Stimulated activated CD8-positive, alpha-beta memory T cell treated with anti-CD3 and anti-CD28 coated beads, Interleukin-7, amount 100 ng/mL, for 1 hour (primary cell): ENCODE measurements at places on chromosomes 1 and 21.

DNA sequence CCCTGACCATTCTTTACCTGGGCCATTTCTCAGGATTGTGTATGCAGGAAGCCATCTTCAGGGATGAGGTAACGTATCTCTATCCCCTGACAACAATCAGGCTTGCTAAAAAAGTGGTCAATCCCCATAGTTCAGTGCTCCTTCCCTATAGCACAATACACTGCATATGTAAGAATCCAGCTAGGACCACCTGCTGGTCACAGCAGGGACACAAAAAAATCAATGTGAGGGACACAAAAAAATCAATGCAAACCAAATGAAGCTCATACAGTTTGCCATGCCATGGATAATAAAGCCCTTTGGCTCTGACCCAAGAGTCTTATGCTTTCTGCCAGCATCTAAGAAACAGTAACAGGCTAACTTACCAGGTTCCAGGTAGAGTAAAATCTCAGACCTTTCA is 16.3 kb downstream of the ACBD6 start:
- no peak for DNase-seq

DNA sequence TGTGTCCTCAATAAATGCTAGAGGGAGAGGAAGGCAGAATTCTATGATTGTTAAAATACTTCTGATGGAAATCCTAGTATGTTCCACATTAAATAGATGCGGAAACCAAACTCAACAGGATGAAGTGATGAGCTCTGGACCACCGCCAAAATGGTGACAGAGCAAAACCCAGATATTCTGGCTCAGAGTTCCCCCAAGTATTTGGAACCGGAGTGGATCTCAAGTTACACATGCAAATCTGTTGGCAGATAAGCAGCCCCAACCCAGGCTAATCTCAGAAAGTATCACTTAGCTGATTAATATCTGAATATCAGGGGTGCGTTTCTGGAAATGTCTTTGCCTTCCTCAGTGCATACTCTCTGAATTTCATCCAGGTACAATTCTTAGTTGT is 17.4 kb upstream of the GRHL3 start:
- no peak for DNase-seq

GRCh38 chr1:27430903-27431600 is 38.6 kb downstream of the GPR3 start:
- DNase-seq = no peak

DNA sequence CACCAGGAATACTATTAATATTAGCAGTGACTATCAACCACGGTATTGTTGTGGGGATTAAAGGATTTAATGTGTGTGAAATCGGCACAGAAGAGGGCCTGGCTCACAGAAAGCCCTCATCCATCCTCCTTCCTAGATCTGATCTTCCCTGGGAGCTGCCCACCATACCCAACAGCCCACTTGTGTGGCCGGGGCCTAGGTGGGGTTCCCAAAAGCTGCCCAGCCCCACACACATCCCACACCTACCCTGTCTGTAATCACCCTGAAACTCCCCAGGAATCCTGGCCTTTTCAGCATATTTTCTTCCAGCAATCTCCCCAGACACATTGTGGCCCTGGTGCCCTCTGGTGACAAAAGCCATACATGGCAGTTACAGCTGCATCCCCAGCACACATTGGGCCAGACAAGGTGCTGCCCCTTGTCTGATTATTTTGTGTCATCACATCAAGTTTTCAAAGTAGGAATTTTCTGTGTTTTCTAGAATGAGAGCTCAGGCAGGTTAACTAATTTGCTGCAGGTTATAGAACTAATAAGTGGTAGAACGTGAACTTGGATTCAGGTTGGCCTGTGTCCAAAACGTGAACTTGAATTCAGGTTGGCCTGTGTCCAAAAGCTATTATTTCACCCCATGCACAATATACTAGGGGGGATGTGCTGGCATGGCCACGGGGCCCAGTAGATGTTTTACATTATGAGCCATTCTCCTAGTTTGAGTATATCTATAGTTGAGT is 5.3 kb upstream of the SLC6A9 start:
- DNase-seq = no peak

DNA sequence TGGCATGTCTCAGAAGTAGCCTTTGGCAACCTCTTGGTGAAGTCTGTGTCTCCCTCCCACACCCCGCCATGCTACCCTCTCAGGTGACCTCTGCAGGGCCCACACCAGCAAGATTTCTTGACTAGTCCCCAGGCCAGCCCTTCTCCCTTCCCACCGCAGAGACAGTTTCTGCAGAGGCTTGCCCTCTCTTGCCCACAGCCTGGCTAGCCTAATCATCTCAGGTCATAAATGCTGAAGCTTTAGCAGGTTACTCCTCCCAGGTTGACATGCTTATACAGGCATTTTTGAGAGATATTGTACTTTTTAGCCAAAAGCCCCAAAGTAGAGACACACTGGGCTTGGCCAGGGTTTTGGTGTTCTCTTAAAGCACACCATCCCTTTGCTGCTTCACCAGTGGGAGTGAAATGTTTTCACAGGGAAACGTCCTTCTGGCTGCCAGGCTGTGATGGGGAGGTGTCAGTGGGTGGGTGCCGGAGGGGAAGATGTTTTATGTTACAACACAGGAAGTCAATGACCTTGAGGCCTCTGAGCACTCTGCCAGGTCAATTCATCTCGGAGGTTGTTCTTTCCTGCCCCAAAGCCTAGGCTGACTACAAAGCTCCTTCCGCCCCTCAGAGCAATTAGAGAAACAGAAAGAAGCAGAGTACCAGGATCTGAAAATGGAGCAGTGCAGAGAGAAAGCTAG is 58.5 kb downstream of the STYXL2 start:
- DNase-seq = no peak

DNA sequence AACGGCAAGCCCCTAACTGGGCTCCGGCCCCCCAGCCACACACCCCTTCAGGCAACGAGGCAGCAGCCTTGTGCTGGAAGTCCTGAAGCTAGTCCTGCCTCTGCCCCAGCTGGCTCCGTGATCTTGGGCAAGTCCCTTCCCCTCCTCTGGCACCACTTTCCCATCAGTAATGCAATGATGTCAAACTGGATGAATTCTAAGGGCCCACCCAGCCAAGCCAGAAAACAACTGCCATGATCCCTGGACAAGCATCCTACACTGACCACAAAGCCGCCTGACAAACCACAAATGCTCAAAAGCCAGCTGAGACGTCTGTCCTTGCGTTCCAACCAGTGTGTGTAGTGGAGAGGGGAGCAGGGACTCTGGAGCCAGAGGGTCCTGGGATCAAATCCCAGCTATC is 26.8 kb downstream of the IFFO2 start:
- no peak for DNase-seq
